ENCODE measurements at places on chromosomes 1 and 21. TPM values are rescaled to one million over a fixed set of nuclear protein-coding genes. Genes with fewer than 3 reads are reported as not detected.

- peaks cover 28% of the 10 kb centered on the region for H3K27me3 ChIP-seq
- H3K27ac ChIP-seq = no peak overlapping the region
- no peak for DNase-seq
- H3K36me3 ChIP-seq = no peaks in the 10 kb centered on the region
- no peak overlapping the region for H3K4me3 ChIP-seq
Observed at GRCh38 chr1:229408458-229409037, 25.3 kb downstream of the ACTA1 start.

GRCh38 chr21:46598581-46599572, 6.0 kb downstream of the S100B start:
- no peaks in the 10 kb centered on the region for H3K36me3 ChIP-seq
- peaks cover 13% of the 10 kb centered on the region for H3K4me1 ChIP-seq
- no peak overlapping the region for H3K4me3 ChIP-seq
- DNase-seq = peak; percentile 79
- peak overlapping the region; percentile 32 for H3K27ac ChIP-seq
- no peaks in the 10 kb centered on the region for H3K27me3 ChIP-seq

GRCh38 chr1:234613128-234613875, 3.3 kb upstream of the IRF2BP2 start:
- H3K36me3 ChIP-seq = peaks cover 10% of the 10 kb centered on the region
- H3K27me3 ChIP-seq = no peaks in the 10 kb centered on the region
- H3K4me3 ChIP-seq = no peak overlapping the region
- H3K27ac ChIP-seq = peak overlapping the region; percentile 95

DNA sequence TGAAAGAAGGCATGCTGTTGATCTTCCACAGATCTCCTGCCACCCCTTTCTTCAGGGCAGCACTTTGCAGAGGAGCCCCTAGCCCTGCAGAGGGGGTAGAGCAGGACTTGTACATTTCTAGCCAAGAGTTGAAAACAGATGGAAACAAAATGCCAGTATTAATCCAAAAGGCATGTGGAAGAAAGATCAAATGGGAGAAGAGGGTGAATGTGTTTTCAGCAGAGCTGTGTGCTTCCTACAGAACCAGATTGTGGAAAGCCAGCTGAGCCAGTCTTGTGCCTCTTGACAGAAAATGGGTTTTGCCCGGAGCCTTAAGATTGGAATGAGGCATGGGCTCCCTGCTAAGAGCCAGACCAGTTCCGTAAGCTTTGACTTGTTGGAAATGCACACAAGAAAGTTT, 105.2 kb upstream of the TSPAN2 start:
- DNase-seq = no peak
- H3K4me1 ChIP-seq = peaks cover 19% of the 10 kb centered on the region
- no peaks in the 10 kb centered on the region for H3K27me3 ChIP-seq
- H3K27ac ChIP-seq = no peak overlapping the region

DNA sequence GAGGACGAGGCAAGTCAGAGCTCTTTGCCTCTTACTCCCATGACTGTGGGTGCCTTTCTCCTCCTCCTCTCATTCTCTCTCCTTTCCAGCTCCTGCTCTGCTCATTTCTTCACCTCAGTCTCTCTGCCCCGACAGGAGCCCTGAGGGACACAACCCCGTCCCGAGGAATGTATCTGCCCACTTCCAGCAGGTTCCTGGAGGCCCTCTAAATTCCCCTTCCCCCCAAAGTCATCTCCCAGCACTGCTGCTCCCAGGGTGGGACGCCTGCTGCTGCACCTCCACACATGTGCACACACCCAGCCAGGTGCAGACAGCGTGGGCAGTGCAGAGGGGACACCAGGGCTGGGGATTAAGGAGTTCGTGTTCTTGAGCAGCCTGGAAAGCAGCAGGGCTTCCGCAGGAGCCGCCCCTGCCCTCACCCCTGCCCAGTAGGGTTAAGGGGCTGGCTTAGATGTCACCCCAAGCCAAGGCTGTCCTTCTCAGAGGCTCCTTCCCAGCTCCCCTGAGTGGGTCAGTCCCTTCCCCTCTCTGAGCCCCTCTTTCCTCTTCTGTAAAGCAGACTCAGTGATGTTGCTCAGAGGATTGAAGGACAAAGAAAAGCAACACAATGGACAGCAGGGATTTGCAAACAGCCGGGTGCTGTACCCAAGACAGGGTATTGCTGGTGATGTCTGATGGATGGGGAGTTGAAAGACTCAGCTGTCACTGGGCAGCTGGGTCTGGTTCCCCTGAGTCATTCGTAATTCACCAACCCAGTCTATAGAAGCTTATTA, 346.0 kb downstream of the MATN1 start:
- no peaks in the 10 kb centered on the region for H3K27me3 ChIP-seq
- no peaks in the 10 kb centered on the region for H3K36me3 ChIP-seq
- H3K4me3 ChIP-seq = no peak overlapping the region
- no peak for DNase-seq

GRCh38 chr1:55854911-55855310, 639.7 kb upstream of the USP24 start:
- H3K36me3 ChIP-seq = no peaks in the 10 kb centered on the region
- no peaks in the 10 kb centered on the region for H3K4me1 ChIP-seq
- no peak overlapping the region for H3K27ac ChIP-seq
- DNase-seq = no peak
- H3K27me3 ChIP-seq = no peaks in the 10 kb centered on the region
- H3K4me3 ChIP-seq = no peak overlapping the region

GRCh38 chr1:244863491-244864252, 671 bp downstream of the HNRNPU start:
- H3K36me3 ChIP-seq = peaks cover 55% of the 10 kb centered on the region
- DNase-seq = no peak
- H3K27ac ChIP-seq = peak overlapping the region; percentile 95
- H3K27me3 ChIP-seq = no peaks in the 10 kb centered on the region
- peak overlapping the region; percentile 85 for H3K4me3 ChIP-seq
- peaks cover 26% of the 10 kb centered on the region for H3K4me1 ChIP-seq

- H3K4me1 ChIP-seq = no peaks in the 10 kb centered on the region
- H3K36me3 ChIP-seq = no peaks in the 10 kb centered on the region
- no peak for DNase-seq
- H3K4me3 ChIP-seq = no peak overlapping the region
- H3K27ac ChIP-seq = no peak overlapping the region
Observed at GRCh38 chr1:73862355-73862754, 335.6 kb downstream of the LRRIQ3 start.

GRCh38 chr21:41111681-41112080, 56.3 kb upstream of the BACE2 start:
- no peak overlapping the region for H3K4me3 ChIP-seq
- no peak for DNase-seq
- no peaks in the 10 kb centered on the region for H3K36me3 ChIP-seq

- no peaks in the 10 kb centered on the region for H3K27me3 ChIP-seq
- H3K4me3 ChIP-seq = no peak overlapping the region
- H3K27ac ChIP-seq = no peak overlapping the region
- peaks cover 23% of the 10 kb centered on the region for H3K4me1 ChIP-seq
- H3K36me3 ChIP-seq = 0 out of 2 replicates have a peak, but pooled peaks cover 3% of the 10 kb centered on the region
Observed at GRCh38 chr1:21067551-21068227, 109.0 kb downstream of the EIF4G3 start.

- H3K27me3 ChIP-seq = no peaks in the 10 kb centered on the region
- DNase-seq = no peak
Observed at GRCh38 chr1:67616394-67616985, 68.5 kb upstream of the GADD45A start.

DNA sequence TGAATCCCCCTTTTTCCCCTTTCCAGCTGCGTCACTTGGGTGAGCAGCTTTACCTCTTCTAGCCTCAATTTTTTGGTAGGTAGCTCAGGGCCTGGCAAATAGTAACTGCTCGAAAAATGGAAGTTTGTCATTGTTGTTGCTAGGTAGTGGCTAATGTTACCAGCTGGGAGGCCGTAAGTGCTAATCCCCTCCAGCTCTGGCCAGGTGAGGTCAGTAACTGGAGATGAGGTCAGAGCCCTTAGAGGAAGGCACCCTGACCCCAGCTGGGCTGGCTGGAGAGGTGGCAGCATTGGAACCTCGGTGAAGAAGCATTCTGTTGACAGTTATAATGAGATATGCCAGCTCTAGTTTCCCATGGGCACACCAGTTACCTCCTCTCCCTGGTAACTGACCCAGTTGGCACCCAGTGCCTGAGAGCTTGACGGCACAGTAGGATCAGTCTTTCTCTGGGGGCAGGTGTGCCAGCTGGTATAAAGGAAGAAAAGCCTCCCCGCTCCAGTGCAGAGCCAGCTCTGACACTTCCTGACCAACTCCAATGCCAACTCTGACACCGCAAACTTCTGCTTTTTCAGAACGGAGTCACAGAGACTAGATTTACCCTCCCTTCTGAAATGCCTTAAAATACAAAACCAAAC, 35.0 kb upstream of the SLC2A1 start:
- H3K4me3 ChIP-seq = no peak overlapping the region
- H3K4me1 ChIP-seq = peaks cover 9% of the 10 kb centered on the region
- no peaks in the 10 kb centered on the region for H3K27me3 ChIP-seq
- DNase-seq = no peak
- H3K27ac ChIP-seq = no peak overlapping the region
- H3K36me3 ChIP-seq = no peaks in the 10 kb centered on the region

DNA sequence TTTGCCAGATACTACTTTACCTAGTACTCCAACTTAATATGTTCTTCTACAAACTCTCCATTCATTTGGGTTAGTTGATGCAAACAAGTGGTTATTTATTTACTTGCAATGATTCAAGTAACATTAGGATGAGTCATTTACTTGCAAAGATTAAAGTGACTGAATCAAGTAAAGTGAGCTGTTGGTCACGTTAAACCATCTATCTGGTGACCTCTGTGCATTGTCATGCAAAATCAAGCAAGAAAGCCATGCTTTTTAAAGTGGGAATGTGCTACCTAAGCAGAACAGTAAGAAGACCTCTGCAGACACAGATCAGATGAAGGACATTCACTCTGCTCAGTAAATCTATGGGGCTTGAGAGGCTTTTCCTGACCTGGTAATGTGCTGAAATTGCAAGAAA, 254.7 kb downstream of the LRRIQ3 start:
- DNase-seq = no peak
- H3K4me3 ChIP-seq = no peak overlapping the region
- no peaks in the 10 kb centered on the region for H3K27me3 ChIP-seq
- no peaks in the 10 kb centered on the region for H3K36me3 ChIP-seq

- H3K4me3 ChIP-seq = no peak overlapping the region
- DNase-seq = no peak
Observed at GRCh38 chr1:159081626-159082025, 5.1 kb upstream of the AIM2 start.

- H3K4me3 ChIP-seq = no peak overlapping the region
- no peak overlapping the region for H3K27ac ChIP-seq
- no peaks in the 10 kb centered on the region for H3K27me3 ChIP-seq
- H3K4me1 ChIP-seq = no peaks in the 10 kb centered on the region
- DNase-seq = no peak
Observed at GRCh38 chr1:190320952-190321351, 156.7 kb downstream of the BRINP3 start.

GRCh38 chr1:152067150-152067549, 21.7 kb downstream of the TCHHL1 start:
- no peaks in the 10 kb centered on the region for H3K4me1 ChIP-seq
- DNase-seq = no peak
- no peaks in the 10 kb centered on the region for H3K36me3 ChIP-seq
- H3K27ac ChIP-seq = no peak overlapping the region
- peaks cover 22% of the 10 kb centered on the region for H3K27me3 ChIP-seq

DNA sequence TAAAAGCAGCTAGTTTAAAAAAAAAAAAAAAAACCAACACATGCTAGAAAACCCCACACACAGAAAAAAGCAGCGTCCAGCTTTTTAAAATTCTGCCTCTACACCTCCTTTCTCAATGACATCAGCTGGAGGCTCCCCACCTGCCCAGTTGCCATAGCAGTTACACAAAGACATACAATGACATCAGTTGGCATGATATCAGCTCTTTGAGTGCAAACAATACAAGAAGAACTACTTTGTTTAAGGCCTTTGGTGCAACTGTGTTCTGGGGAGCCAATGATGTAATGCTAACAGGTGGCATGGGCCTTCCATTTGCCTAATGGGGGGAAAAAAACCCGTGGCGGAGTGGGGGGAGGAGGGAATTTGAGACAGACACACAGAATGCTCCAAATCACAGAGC, 32.9 kb downstream of the DUSP10 start:
- DNase-seq = no peak
- H3K36me3 ChIP-seq = peaks cover 17% of the 10 kb centered on the region
- H3K27me3 ChIP-seq = no peaks in the 10 kb centered on the region

GRCh38 chr1:203597331-203598090, 29.1 kb upstream of the ATP2B4 start:
- no peak for DNase-seq
- no peaks in the 10 kb centered on the region for H3K36me3 ChIP-seq
- no peaks in the 10 kb centered on the region for H3K27me3 ChIP-seq
- peaks cover 24% of the 10 kb centered on the region for H3K4me1 ChIP-seq

GRCh38 chr21:42010507-42011495, 641 bp upstream of the ZBTB21 start:
- H3K27ac ChIP-seq = peak overlapping the region; percentile 98
- H3K27me3 ChIP-seq = no peaks in the 10 kb centered on the region
- peak overlapping the region; percentile 86 for H3K4me3 ChIP-seq
- peaks cover 11% of the 10 kb centered on the region for H3K4me1 ChIP-seq

DNA sequence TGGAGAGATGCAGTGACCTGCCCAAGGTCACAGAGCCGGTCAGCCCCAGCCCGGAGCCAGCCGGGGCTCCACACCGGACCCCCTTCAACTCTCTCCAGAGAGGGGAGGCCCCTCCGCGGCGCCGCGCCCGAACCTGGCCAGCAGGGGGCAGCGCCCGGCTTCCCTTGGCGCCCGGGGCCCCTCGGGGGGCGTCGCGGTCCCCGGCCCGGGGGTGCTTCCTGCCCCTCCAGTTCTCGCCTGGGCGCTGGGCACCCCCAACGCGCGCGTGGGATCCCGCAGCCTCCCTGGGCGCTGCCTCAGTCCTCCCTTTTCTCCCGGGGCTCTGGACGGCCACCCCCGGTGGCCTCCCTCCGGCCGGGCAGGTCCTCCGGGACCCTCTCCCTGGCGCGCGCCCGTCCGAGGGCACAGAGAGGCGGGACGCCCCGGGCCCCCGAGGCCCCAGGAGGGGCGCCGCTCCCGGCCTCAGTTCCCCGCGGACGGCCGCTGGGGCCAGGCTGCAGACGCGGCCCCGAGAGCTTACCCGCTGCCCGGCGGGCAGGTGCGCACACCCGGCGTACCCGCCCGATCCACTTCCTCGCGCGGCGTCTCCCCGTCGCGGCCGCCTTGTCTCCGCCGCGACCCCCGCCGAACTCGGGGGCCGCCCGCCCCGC, 406 bp downstream of the HTR1D start:
- H3K36me3 ChIP-seq = no peaks in the 10 kb centered on the region
- peaks cover 9% of the 10 kb centered on the region for H3K4me1 ChIP-seq
- H3K4me3 ChIP-seq = peak overlapping the region; percentile 28
- no peak overlapping the region for H3K27ac ChIP-seq
- no peak for DNase-seq

The ADPRS gene
- 72.0 TPM for total RNA-seq

The S100A5 gene
- not detected for total RNA-seq

The RNF220 gene
- 75.0 TPM for total RNA-seq

The TXLNA gene
- 101 TPM for total RNA-seq

The AIRE gene
- not detected for total RNA-seq

The TDRD10 gene
- total RNA-seq = not detected

The ZYG11A gene
- total RNA-seq = 2.1 TPM

The KCNN3 gene
- total RNA-seq = not detected

The TFF2 gene
- total RNA-seq = not detected

The CFH gene
- 85.4 TPM for total RNA-seq

The SRGAP2B gene
- 58.2 TPM for total RNA-seq

Data from SJSA1 (cell line).